ENCODE measurements at places on chromosomes 7 and 10. TPM values are rescaled to one million over a fixed set of nuclear protein-coding genes. Genes with fewer than 3 reads are reported as not detected.

GRCh38 chr7:92695308-92696261, 105.4 kb upstream of the FAM133B start:
- no peak for DNase-seq

DNA sequence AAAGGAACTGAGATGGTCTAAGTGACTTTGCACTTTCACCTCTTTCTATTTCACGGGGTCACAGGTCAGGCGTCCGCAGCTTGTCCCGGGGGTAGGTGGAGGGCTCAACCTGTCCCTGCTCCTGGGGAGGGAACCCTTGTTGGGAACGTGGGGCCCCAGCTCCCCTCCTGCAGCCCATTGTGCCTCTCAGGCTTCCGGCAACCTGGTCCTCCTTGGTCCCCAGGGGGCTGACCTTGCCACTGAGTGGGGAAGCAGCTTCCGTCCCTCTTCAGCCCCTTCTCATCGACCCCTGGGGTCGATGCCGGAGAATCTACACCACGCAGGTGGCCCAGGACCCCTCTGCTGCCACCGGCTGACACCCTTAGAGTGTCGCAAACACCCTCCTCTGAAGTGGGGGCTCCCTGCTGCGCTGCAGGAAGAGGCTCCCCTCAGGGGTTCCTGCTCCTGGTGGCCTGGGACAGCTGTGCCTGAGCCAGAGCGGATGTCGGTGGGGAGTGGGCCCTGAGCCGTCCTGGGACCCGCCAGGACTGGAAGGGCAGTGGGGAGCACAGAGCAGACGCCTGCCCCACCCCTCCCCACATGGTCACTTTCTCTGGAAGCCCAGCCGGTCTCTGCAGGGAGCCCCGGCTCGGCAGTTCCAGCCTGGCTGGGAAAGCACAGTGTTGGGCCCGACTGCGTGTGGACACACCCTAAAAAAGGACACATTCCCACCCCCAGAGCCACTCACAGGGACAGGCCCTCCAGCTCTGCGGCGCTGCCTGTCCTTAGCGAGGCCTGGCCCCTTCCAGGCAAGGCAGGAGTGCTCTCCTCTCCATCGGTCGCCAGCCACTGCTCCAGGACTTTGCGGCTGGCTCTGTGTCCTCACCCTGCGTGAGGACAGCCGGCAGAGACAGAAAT, 357.5 kb upstream of the SHH start:
- DNase-seq = no peak

Gene RGS10
- total RNA-seq = 23.3 TPM

Gene GRID1
- not detected for total RNA-seq

Gene ACSM6
- total RNA-seq = not detected

GRCh38 chr10:119139464-119140067, 25.9 kb downstream of the SFXN4 start:
- no peak for DNase-seq

Gene SUN3
- not detected for total RNA-seq

GRCh38 chr10:102196893-102197292, 29.2 kb upstream of the ELOVL3 start:
- DNase-seq = no peak

DNA sequence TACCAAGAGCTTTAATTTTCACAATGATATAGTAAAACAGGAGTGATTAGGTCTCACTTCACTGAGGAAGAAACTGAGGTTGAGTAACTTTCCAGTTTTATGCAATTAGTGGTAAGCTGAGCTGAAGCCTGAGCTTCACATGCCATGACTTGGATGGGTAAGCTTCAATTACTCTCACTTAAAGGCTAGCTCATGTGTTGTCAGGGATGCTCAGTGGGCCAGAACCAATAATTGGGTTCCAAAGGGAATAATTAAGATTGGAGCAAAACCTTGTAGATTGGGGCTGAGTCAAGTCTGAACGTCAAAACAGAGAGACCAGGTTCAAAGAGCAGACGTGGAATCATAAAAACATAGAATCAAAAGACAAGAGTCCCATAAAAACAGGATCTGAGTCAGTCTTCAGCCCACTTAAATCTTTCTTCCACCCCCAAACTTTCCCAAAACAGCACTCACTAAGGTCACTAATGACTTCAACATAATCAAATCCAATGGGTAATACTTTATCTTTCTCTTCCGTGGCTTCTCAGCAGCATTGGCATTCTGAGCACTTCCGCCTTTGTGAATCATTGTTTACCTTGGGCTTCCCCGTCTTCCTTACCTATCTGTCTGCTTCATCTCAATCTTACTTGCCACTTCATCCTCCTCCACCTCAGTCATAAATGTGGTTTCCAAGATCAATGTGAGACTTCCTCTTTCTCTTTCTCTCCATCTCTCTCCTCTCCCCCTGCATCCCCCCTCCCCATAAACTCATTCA, 23.0 kb upstream of the EGFR start:
- DNase-seq = peak; percentile 13

GRCh38 chr7:90570373-90570959, 25.7 kb upstream of the CDK14 start:
- no peak for DNase-seq

DNA sequence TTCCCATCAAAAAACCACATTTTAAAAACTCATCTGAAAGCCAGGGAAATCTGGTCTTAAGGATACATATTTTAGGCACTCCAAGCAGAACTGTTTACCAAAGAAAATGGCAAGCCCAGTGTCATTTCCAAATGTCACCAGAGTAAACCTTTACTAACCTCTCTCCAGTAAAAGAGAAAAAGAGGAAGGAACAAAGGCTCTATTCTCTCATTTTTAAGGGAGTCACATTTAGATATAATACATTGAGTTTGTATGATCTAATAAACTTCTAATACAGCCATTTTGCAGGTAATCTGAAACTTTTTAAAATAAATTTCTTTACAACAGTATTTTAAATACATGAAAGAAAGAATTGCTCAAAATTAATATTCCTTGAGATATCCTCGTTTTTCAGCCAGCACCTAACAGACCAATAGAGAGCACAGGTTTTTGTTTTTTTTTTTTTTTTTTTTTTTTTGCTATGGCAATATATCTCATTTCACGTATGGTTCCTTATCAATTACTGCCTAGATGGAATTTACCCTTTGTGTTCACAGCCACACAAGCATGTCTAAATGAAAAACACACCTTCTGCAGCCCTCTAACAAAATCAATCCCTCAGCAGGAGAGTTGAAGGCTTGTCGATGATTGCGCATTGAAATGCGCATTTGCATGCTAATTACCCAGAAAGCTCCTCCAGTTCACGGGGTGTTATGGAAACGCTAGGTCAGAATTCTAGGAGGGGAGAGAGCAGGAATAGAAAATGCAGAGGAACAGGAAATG, 39.8 kb upstream of the MSRB2 start:
- DNase-seq = no peak

Gene PRR15
- 3.2 TPM for total RNA-seq

DNA sequence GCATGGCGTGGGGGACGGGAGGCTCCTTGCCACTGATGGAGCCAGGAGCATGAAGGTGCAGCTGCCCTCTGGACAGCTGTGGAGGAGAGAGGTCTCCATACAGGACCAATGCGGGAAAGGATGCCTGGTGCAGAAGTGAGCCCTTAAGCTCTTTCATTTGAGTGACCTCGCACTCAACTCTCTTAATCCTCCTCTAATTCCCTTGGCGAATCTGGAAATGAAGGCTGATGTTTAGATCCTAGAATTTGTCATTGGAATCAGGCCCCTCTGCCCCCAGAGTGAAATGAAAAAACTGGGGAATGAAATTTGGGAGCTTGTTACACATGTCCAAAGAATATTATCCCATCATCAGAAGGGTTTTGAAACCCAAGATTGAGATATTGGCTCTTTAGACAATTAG, 639.5 kb downstream of the LRMDA start:
- no peak for DNase-seq

DNA sequence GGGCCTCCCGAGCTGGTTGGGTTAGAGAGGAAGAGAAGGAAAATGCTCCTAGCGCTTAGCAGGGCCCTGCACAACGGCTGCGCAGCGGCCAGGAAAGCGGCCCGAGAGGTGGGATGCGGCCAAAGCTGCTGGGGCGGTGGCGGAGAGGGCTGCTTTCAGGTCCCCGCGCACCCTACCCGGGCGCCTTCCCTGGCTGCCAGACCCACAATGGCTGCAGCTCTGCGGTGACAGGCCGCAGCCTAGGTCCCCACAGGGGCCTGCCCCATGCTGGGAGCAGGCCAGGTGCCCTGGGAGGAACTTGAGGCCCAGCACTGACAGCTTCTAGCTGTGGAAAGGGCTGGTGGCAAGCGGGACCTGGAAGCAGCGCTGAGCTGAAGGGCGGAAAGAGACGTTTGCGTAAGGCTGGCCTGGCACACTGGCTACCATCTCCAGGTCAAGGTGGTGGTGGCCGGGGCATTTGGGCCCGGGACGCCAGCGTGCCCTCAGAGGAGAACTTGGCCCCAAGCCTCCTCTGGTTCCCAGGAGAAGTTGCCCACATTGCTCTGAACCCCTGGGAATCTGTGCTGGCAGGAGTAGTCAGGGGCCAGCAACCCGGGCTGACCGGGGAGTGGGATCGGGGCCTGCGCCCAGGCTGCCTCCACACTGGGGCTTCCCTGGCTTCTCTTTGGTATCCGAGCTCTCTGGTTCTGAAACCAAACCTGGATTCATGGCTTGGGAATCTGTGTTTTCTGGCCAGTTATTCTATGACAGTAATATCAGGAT, 72.9 kb upstream of the ZNF804B start:
- DNase-seq = no peak

Gene AGAP5
- 1.8 TPM for total RNA-seq

GRCh38 chr7:100476903-100477870, 1.8 kb downstream of the TSC22D4 start:
- no peak for DNase-seq

DNA sequence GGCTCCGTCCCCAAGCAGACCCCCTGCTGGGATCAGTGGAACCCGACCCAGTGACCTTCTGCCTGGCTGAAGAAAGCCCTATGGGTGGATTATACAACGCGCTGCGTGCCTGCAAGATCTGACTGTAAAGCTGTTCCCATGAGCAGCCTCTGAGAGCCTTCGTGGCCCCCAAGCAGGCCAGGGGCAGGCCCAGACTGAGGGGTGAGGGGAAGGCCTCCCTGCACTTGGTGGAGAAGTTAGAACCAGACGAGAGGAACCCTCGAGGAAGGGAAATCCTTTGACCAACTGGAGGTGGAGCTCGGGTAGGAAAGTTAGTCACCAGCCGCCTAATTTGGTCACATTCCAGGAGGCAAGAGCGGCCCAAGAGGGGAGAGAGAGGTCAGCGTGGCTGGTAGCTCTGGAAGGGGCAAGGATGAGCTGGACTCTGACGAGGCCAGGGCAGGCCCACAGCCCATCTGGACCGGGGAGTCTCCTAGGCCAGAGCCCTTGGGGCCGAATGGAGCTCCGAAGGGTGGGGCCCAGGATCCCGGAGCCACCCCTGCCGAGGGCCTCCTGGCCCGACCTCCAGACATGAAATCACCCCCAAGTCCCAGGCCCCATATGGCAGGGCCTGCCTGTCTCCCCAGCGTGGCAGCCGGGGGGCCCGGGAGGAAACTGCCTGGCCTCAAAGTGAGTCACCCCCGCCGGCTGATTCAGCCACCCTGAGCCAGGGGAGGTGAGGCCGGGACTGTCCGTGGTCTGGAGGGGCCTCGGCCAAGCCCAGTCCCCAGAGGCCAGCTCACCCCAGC, 23.3 kb upstream of the PDGFA start:
- peak; percentile 58 for DNase-seq

- DNase-seq = no peak
Measured at GRCh38 chr7:24781106-24781505, 23.8 kb upstream of the GSDME start.

Gene CRTAC1
- total RNA-seq = 2.5 TPM

DNA sequence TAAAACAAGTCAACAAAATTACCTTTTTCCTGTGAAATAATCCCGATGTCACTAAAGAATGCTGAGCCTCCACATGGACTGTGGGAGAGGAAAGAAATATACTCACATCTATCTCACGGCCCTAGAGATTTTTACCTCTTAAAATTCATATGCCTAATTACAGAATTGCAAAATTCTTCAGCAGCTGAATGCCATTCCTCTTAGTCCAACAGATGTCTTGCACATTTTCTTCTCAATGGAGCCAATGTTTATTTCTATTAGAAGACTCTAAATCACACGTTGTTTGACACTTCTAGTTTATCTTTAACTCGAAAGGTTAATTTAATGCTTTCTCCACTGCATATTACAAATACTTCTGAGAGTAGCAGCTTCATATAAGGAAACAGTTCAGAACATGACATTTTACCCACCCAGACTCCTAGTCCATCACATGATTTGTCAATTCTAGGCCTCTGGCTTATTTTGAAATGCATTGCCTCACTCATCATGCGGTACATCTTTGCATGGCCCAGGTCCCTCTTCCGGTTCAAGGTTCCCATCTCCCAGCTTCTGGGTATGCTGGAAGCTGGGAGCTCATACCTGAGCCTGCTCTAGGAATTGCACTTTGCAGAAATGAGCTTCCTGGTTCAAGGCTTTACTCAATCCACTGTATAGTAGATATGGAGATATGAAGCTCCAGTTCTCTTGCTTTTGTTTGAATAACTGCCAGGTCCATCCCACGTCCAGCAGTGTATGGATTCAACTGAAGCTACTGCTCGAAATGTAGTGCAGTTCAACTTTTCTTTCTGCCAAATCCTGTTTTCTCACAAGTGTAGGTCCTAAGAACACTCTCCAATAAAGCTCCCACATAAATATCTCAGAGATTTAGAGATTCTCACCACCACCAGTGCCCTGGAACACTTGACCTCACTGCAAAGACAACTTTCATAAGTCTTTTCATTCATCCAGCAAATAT, 306.2 kb downstream of the GPR37 start:
- DNase-seq = no peak

- DNase-seq = no peak
Measured at GRCh38 chr10:70514591-70514990, 36.0 kb downstream of the PALD1 start.

Gene RAB19
- total RNA-seq = 0.33 TPM

- no peak for DNase-seq
Measured at GRCh38 chr10:120715171-120715570, 136.0 kb upstream of the WDR11 start.

DNA sequence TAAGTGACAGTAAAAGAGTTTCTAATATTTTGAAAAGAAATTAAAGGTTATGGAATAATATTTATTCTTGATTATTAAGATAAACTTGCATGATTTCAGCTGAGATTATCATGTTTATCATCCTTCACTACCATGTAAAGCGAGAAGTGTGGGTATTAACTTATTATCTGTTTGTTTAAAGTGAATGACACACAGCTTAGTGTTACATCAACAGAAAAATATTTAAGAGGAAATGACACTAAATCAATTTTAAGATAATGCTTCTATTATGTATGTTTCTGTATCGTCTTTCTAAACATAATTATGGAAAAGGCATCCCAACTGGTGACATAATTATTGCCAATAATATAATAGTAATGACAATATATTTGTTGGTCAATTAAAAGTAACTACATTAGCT, 213.1 kb downstream of the PCDH15 start:
- no peak for DNase-seq

Gene FFAR4
- total RNA-seq = not detected

Gene CHAT
- total RNA-seq = not detected

DNA sequence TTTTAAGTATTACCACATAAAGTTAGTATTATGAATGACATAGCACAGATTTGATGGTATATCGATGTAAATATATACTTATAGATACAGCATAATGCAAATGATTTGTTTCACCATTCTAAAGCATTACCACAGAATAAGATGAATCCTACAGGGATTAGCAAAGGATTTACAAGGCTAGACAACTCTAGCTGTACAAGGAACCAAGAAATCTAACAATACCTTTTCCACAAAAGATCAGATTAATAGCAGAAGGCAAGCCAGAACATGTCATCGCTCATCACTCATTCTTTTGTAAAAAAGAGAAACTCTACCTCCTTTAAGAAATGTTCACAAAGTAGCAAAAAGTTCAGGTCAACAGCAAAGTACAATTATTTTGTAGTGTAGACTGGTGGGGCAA, 105.1 kb upstream of the ANK3 start:
- DNase-seq = no peak

GRCh38 chr10:108465871-108466641, 1301.5 kb upstream of the SORCS1 start:
- no peak for DNase-seq

Data from pulmonary artery endothelial cell (primary cell).